DMS79 (cell line): ENCODE measurements at places on chromosomes 7 and 10.

DNA sequence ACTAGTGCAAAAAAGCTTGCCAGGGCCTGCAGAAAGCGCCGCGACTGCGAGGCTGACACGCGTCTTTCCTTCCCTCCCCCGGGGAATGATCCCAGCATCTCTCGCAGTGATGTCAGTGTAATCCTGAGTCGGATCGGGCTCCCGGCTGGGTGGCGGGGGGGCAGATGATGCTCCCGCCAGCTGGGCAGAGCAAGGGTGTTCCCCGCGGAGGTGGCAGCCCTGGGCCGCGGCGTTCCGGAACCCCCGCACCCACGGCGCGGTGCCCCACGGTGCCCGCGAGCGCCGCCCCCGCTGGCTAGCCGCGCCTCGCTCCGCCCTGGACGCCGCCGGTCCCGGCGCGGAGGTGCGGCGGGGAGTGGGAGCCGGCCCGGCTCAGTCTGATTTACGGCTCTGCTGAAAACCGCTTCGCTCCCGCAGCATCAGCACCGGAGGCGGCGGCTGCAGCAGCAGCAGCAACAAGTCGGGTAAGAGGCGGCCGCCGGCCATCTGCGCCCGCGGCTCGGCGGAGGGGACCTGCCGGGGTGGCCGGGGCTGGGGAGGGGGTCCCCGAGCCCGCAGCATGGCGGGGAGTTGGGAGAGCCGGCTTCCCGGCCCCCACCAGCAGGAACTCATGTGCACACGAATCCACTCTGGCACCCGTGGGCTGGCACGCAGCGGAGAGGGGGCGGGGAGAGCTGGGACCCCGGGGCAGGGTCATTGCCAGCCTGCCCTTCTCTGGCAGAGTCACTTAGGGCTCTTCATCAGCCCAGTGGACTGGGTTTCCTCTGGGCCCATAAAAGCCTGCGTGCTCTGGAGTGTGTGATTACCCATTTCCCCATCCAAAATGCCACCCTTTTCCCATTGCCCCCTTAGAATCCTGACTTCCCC, at the start of gene ZNF365:
ZNF365 (plus strand) TSS at position 375 of the 867 bp plus-strand sequence. CDS start 1,825 bp downstream, outside the sequence.
- DNase-seq: no peak

GRCh38 chr10:123863721-123864482, 27.7 kb downstream of the CPXM2 start:
- no peak for DNase-seq

DNA sequence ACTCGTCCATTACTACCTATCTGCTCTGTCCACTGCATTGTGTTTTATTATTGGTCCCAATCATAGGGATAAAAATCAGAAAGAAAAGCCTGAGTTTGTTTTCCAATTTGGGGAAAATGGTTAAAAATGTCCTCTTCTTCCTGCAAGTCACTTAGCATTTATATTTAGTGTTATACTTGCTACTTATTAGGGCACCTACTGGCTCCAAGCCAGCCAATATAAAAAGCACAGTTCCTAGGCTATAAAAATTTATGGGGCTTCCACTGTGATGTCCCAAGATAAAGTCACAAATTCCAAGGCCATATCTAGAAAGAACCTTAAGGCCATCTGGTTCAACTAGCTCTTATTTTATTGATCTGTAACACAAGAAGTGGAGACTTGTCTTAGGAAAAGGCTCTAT, 3.2 kb downstream of the SLC35B4 start:
- peak; percentile 15 for DNase-seq

GRCh38 chr10:89745903-89746302, 44.5 kb downstream of the KIF20B start:
- no peak for DNase-seq

- no peak for DNase-seq
Measured at GRCh38 chr7:134695321-134695860, 48.7 kb downstream of the BPGM start.

- DNase-seq: no peak
Measured at GRCh38 chr7:141053626-141054025, 20.2 kb upstream of the TMEM178B start.

GRCh38 chr10:96618653-96619052, 31.8 kb upstream of the TM9SF3 start:
- peak; percentile 32 for DNase-seq

GRCh38 chr7:18330548-18330947, 165.0 kb upstream of the HDAC9 start:
- no peak for DNase-seq

GRCh38 chr7:27661811-27662489, 733 bp downstream of the HIBADH start:
- no peak for DNase-seq

DNA sequence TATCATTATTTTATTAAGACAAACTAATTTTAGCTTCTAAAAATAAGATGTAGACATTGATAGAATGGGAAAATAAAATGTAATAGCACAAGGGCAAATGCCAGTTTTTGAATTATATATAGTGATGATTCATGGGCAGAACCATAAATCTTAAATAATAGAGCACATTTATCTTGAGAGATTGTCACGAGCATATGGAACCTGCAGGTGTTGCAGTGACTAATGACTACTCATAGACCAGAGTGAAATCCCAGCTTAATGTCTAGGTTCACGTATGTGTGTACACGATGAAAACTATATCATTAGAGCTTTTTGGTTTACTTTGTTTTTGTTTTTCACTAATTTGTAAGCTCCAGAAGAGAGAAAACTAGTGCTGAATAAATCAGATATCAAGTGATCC, 150.2 kb upstream of the CACNA2D1 start:
- no peak for DNase-seq

GRCh38 chr7:69864822-69865221, 266.5 kb downstream of the AUTS2 start:
- DNase-seq: no peak

DNA sequence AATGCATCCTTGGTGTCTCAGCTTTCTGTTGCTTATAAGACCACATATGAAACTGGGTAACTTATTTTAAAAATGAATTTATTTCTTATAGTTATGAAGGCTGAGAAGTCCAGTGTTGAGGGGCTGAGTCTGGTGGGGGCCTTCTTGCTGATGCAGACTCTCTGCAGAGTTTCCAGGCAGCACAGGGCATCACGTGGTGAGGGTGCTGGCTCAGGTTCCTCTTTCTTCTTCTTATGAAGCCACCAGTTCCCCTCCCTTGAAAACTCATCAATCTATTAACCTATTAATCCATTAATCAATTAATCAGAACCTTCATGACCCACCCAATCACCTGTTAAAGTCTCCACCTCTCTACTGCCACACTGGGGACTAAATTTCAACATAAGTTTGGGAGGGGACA, 595.6 kb upstream of the NRP1 start:
- DNase-seq: no peak

DNA sequence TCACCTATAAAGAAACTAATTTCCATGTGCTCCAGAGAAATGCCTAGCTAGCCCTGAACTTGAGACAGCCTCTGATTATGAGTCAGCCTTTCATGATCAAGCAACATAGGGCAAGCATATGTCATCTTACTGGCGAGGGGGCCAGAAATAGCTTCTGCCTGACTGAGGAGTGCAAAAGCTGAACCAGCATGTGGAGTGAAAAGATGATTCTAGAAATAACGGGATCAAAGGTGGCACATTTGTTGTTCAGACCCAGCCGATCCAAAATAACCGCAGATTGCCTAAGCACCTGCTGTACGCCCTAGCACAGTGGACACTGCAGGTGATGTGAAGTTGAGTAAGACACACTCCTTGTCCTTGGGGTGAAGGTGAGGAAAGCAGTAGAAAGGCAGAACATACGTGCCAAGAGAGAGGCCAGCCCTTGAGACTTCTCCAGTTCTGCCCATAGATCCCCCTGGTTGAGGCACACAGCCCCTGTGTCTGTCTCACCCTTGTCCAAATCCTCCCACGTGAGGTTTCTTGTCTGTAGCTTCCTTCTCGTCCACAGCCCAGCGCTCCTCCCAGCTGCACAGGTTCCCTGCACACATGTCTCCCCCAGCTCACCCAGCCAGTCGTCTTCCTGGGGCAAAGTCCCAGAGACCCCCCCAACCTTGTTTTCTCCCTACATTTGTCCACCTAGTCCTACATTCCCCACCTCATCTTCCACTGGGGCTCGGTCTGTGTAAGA, 2.8 kb upstream of the BCL7B start:
- DNase-seq: no peak

DNA sequence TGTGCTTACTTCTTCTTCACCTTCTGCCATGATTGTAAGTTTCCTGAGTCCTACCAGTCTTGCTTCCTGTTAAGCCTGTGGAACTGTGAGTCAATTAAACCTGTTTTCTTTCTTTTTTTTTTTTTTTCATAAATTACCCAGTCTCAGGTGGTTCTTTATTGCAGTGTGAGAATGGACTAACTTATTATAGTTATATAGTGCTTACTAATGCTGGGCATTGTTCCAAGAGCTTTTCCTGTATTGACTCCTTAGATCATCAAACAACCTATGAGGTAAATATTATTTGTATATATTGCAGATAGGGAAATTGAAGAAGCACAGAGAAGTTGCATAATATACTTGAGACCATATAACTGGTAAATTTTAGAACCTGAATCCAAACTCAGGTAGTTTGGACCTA, 98.1 kb downstream of the MBL2 start:
- no peak for DNase-seq

DNA sequence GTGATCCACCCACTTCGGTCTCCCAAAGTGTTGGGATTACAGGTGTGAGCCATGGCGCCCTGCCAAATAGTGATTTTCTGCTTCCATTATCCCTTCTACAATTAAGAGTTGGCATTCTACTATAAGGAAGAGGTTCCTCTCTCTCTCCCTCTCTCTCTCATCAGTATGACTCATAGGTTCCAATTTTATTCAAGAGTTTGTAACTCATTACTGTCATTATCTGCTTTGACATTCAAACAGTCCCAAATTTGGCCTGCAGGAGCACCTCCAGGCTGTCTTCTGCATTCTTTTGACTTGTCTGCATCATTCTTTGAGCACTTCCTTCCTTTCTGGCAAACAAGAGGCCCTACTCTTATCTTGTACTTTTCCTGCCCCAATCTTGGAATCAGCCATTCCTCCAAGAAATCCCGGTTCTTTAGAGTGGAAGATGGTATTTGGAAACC, 33.2 kb upstream of the CALU start:
- DNase-seq: no peak

GRCh38 chr10:48802611-48803071, 118.0 kb downstream of the WDFY4 start:
- no peak for DNase-seq

GRCh38 chr10:71138166-71138830, 74.1 kb upstream of the UNC5B start:
- peak; percentile 34 for DNase-seq

DNA sequence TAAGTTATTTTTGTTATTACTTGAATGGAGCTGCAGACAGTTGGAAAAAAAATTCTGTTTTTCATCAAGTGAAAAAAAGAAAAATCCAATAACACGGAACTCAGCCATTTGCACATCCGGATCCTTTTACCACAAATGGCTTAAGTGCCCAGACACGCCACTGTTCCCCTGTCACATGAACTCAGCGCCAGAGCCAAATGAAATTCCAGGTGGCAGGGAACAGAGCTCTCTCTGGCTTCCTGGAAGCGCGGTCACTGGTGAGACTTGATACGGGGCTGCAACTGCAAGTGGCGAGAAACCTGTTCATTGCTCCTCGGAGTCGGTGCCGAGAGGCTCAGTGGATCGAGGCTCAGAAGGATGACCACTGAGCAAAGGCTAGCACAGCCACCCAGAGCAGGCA, 60.8 kb upstream of the NPTX2 start:
- DNase-seq: peak; percentile 72

DNA sequence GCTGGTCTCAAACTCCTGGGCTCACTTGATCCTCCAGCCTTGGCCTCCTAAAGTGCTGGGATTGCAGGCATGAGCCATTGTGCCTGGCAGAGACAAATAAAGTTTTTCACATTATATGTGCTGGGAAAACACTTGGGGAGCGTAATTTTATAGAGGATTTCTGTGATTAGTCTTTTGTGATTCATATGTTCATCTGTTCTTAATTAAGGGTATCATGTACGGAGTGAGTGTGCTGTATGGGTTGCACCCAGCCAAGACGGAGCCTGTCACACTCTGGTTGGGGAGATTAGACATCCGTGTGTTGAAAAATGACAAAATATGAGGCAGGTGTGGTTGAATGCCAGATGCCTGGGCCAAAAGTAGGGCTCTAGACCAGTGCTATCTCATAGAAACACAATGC, 10.3 kb downstream of the ADRB1 start:
- no peak for DNase-seq

GRCh38 chr10:112361951-112362751, 11.8 kb upstream of the ACSL5 start:
- DNase-seq: no peak

- peak; percentile 49 for DNase-seq
Measured at GRCh38 chr10:29084681-29085307, 204.1 kb upstream of the LYZL1 start.

DNA sequence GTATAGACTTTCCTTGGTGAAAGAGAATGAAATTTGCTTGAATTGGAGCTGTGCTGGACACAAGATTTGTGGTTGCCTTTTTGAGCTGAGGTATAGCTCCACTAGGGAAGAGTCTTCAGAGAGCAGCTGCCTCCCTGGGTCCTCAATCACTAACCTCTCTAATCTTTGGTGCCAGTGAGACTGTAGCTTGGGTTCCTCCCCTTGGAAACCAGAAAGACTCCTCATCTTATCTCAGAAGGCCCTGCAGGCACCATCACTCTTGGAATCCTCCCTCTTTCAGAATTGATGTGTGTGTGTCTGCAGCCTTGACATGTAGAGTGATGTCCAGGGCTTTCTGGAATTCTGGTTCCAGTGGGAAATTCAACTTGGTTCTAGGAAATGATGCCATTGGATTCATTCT, 426.5 kb downstream of the RPS24 start:
- no peak for DNase-seq

DNA sequence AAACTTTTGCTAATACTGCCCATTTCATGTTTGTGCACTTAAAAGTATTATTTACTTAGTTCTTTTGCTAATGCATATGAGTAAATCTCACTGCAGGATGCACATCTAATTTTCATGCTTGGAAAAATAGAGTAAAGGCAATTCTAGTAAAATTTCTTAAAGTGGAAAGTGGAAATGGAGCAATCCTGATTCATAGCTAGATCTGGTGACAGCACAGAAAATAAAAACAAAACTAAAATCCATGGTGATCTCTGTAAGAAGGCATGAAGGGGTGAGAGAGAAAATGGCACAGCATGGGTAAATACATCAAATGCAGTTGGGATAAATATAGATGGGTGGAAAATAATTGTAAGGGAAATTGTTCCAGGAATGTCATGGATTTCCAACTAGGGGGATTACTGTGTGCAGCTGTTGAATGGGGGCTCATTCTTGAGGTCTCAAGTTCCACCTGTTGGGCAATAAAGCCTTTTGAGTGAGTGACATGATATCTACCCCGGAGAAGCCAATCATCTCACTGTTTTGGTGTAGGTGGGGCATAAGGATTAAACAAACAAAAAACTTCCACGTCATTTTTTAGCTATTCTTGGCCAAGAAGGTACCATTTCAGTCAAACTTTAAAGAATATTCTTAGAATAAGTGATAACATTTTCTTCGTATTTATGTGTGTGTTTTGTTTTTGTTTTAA, 1.7 kb upstream of the MCU start:
- no peak for DNase-seq

DNA sequence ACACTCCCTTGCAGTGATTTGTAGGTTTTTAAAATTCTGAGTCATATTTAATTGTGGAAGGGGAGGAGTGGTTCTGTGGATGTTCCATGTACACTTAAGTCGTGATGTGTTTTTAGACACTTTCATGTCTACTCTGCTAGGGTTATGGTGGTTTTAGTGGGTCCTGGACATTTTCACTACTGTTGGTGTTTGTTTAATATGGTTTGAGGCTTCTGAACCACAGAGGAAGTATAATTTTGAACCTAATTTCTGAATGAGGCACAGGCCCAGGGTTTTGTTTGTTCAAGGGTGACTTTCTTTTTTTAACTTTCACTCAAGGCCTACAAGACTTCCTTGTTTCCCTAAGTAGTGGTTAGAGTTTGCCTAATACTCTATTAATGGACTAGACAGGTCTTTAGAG, 13.3 kb downstream of the SLC26A5 start:
- DNase-seq: no peak
